ENCODE measurements at places on chromosomes 4 and X.

DNA sequence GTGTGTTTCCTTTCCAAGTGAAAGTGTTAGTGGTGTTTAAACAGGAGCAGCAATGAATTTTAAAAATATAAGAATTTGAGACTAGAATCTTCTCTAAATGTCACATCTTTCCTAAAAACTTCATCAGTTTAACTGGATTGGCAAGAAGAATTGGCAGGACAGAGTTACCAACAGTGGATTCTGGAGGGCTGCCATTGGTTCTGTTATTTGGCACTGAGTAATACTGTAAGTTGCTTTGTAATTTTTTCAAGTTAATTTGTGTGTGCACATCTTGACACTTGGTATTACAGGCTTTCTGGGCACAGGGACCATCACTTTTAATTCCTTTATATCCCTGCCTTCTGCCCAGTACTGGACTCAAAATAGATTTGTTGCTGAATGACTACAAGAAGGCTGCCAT is 4.5 kb upstream of the GPRIN3 start:
- no peak for DNase-seq

GRCh38 chrX:7334253-7334935 is 186.4 kb upstream of the PUDP start:
- no peak for DNase-seq

DNA sequence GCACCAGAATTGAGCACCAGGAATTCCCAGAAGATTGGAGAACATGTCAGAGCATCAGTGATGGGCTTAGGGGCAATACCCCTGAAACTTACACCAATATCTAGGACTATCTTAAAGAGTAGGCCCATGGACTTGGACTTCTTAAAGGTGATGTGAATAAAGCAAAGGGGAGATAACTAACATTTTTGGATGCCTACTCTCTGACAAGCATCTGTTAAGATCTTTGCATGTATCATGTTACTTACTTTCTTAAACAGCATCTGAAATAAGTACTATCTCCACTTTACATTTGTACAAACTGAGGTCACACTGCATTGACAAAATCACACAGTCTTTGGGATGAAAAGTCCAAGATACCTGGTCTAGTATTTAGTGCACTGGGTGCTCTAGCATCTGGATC is 258.6 kb upstream of the ARSJ start:
- no peak for DNase-seq

DNA sequence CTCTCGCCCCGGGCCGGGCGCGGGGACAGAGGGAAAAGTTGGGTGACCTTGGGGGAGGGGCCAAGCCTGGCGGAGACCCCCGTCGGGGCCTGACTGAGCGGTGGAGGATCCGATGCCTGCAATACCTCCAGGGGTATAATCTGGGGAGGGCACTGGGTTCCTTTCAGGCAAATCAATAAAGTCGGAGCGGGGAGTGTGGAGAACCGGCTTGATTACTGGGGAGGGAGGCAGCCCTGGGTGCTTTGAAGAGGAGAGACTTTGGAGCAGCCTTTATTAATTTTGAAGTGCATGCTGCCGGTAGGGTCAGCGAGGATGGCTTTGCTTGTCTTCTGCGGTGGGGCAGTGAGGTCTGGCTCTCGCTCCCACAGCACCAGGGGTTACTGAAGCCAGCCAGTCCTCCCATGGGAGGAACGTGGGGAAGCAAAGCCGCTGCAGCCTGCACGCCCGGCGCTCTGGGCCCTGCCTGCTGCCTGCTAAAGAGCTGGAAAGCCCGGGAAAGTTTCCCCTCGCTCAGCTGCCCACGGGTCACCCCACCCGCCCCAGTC is 403 bp upstream of the LGI2 start:
- DNase-seq = no peak

DNA sequence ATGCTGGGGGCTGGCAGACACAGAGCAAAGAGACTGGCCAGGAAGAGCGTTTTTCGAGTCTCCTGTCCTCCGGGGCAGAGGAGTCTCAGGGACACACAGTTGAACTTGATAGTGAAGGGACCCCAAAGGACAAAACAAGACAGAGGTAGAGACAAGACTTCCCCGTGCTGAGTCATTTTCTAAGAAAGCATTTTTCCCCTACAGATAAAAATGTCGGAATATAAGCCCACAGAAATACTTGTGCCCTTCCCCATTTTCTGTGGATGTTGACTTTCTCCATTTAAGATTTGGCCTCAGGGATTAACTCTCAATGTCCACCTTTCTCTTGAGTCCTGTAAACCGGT is 523 bp upstream of the BTK start:
- DNase-seq = no peak

DNA sequence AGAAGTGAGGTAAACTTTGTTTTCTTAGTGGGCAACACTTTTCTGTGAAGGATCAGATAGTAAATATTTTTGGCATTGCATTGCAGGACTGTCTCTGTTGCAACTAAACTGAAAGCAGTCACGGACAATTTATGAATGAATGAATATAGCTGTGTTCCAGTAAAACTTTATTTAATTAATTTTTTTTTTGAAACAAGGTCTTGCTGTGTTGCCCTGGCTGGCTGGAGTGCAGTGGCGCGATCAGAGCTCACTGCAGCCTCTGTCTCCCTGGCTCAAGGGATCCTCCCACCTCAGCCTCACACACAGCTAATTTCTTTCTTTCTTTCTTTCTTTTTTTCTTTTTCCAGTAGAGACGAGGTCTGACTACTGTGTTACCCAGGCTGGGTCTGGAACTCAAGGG is 15.8 kb downstream of the RBM10 start:
- DNase-seq = no peak

DNA sequence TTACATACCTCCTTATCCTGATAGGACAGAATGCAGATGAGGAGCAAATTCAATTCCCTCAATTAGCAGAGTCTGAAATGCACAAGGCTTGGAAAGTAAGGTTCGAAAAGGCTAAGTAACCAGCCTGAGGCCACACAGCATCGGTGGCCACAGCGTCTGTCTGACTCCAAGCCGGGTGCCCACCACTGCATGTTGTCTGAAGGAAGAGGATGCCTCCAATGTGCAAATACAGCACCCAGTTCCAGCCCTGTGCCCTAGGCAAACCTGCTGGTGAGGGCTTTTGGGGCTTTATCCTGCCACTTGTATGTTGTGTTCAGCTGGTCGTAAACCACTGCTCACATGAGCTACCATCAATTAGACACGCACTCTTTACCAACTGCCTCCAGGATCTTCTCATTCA is 48.6 kb upstream of the PPP2R2C start:
- DNase-seq = no peak

Measured in NCI-H2029 treated with DMSO at 0.1 percent for 48 hours (cell line).